ENCODE measurements at places on chromosomes 16 and 17.

GRCh38 chr17:39716879-39717536 is 13.3 kb downstream of the MIEN1 start:
- DNase-seq, result no peak

GRCh38 chr16:2162676-2163118 is 7.1 kb downstream of the TRAF7 start:
- DNase-seq, result no peak

DNA sequence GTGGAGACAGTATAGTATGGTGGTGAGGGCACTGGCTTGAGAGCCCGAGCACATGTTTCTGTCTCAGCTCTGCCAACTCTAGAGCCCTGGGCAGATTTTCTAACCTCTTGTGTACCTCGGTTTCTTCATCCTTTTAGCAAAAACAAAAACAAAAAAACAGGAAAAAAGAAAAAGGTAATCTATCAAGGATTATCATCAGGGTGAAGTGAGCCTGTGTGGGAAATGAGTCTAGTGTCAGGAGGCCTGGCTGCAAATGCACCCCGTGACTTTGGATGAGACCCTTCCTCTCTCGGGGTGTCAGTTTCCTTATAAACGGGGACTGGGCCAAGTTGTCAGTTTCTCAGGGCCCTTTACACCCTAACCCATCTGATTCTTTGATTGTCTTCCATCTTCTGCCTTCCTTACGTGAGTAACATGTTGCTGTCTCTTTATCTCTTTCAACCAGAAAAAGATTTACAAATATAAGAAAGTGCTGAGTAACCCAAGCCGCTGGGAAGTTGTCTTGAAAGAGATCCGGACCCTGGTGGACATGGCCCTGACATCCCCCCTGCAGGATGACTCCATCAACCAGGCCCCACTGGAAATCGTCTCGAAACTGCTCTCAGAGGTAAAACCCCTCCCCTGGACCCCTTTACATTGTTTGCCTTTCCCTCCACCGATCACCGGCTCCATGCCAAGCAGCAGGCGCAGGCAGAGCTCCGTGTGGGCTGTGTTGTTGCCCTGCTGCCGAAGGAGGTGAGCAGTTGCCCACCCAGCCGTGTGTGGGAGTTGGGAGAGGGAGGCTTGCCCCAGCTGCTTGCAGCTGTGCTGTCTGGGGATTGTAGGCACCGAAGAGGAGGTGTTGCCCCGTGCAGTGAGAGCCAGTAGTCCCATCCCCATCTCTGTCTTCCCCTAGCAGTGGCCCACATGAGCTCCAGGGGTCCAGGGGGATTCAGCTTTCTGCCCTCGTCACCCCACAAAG is 127.1 kb upstream of the PLCG2 start:
- DNase-seq, result no peak

- DNase-seq, result no peak
Observed at GRCh38 chr17:73600103-73600871, 44.0 kb downstream of the SDK2 start.

- no peak for DNase-seq
Observed at GRCh38 chr17:59238906-59239305, 18.6 kb downstream of the GDPD1 start.

DNA sequence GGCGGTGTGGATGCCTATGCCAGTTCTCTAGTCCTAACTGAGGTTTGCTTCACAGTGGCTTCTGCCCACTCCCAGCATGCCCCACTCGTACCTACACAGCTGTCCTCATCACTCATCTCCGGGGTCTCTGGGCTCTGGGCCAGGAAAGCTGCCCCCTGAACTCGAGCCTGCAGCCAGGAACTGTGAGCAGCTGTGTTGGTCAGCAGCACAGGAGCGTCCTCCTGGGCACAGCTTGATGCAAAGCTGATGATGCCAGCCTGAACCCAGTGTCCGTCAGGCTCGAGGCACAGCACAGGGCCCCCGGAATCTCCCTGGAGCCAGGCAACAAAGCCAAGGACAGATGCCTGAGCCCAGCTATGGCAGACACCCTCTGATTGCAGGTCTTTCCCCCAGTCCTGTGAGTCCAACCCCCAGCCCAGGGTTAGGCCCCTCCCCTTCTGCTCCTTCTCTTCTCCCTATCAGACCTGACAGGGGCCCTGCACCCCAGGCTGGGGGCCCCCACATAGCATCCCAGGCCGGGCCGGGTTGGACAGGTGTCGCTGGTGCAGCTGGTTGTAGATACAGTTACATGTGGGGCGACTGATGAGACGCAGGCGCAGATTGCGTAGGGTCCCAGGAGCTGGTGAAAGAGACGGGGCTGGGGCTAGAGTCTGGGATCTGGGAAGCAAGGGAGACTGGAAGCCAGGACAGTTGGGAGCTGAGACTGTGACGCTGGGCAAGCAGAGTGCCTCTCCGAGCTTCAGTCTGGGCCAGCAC is 2.7 kb downstream of the PRSS53 start:
- no peak for DNase-seq

GRCh38 chr17:69796078-69796477 is 278.9 kb upstream of the KCNJ16 start:
- DNase-seq, result no peak

DNA sequence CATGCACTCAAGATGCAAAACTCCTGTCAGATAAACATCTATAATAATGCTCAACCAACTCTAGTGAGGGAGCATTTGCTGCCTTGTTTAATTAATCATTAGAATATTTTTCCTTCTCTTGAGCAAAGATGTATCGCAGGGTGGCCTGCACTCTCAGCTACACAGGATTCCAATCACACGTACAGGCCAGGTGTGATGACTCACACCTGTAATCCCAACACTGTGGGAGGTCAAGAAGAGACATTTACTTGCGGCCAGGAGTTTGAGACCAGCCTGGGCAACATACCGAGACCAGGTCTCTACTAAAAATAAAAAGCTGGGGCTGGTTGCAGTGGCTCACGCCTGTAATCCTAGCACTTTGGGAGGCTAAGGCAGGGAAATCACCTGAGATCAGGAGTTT is 49.1 kb downstream of the ARHGAP17 start:
- DNase-seq, result no peak

DNA sequence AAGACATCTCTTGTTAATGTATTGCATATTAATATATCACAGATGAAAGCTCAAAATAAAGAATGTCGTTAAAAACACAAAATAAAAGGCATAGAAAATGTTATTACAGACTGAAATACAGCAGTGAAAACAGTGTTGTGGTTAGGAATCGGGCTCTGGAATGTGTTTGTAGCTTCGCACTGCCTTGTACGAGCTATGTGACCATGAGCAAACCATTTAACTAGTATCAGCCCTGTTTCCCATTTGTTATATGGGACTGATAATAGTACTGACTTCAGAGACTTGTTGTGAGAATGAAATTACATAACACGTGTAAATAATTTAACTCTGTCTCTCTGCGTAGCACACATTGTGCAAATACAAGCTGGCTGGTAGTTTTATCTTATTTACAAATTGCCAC is 648 bp upstream of the RBFOX1 start:
- DNase-seq, result no peak

DNA sequence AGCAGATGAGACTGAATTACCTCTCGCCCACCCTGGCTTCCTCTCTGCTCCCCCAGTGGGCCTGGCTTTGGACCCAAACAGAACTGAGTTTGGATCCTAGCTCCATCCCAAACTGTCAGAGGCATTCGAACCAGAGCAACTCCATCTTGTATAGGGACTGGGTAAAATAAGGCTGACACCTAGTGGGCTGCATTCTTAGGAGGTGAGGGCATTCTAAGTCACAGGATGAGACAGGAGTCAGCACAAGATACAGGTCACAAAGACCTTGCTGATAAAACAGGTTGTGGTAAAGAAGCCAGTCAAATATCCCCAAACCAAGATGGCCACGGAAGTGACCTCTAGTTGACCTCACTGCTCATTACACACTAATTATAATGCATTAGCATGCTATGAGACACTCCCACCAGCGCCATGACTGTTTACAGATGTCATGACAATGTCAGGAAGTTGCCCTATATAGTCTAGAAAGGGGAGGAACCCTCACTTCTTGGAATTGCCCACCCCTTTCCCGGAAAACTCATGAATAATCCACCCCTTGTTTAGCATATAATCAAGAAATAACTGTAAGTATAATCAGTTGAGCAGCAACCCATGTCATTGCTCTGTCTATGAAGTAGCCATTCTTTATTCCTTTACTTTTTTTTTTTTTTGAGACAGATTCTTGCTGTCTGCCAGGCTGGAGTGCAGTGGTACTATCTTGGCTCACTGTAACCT is 44.4 kb downstream of the LYRM1 start:
- no peak for DNase-seq

DNA sequence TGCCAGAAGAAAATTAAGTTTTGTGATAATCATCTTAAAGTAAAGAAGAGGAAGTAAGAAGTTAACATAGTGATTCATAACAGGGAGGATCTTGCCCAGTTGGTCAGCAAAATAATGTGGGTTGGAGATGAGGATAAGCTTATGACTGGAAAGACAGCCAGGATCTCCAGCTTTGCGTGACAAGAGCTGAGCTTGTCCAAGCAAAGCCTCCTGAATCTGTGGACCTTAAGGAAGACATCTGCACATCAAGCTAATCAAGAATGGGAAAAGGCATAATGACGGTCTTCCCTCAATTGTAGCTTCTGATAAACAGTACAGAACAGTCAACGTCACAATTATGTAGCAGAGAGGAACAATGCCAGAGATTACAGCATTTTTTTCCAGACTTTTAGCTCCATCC is 744.7 kb upstream of the GOT2 start:
- no peak for DNase-seq

DNA sequence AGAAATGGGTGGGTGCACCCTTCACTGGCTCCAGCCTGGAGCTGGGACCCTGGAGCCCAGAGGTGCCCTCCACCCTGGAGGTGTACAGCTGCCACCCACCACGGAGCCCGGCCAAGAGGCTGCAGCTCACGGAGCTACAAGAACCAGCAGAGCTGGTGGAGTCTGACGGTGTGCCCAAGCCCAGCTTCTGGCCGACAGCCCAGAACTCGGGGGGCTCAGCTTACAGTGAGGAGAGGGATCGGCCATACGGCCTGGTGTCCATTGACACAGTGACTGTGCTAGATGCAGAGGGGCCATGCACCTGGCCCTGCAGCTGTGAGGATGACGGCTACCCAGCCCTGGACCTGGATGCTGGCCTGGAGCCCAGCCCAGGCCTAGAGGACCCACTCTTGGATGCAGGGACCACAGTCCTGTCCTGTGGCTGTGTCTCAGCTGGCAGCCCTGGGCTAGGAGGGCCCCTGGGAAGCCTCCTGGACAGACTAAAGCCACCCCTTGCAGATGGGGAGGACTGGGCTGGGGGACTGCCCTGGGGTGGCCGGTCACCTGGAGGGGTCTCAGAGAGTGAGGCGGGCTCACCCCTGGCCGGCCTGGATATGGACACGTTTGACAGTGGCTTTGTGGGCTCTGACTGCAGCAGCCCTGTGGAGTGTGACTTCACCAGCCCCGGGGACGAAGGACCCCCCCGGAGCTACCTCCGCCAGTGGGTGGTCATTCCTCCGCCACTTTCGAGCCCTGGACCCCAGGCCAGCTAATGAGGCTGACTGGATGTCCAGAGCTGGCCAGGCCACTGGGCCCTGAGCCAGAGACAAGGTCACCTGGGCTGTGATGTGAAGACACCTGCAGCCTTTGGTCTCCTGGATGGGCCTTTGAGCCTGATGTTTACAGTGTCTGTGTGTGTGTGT is 46.8 kb downstream of the IL21R start:
- no peak for DNase-seq

DNA sequence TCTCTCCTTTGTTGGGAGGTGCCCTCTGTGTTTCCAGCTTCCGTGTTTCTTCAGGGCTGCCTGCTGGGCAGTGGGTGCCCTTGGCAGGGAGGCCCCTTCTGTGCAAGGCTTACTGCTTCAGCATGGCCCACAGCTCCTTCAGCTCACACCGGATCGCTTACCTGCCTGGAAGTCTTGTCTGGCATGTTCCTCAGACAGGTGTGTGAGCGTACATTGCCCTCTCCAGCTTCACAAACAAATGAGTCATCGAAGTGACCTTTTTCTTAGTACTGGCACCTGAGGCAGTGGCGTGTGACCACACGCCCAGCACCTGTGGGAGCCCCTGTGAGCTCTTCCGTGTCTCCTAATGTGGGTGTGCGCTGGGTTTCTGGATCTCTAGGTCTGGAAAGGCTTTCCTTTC is 3.5 kb downstream of the RAB40C start:
- DNase-seq, result no peak

GRCh38 chr16:66403531-66404145 is 23.5 kb upstream of the BEAN1 start:
- DNase-seq, result no peak

GRCh38 chr17:35129154-35129972 is 7.9 kb downstream of the FNDC8 start:
- DNase-seq, result no peak

DNA sequence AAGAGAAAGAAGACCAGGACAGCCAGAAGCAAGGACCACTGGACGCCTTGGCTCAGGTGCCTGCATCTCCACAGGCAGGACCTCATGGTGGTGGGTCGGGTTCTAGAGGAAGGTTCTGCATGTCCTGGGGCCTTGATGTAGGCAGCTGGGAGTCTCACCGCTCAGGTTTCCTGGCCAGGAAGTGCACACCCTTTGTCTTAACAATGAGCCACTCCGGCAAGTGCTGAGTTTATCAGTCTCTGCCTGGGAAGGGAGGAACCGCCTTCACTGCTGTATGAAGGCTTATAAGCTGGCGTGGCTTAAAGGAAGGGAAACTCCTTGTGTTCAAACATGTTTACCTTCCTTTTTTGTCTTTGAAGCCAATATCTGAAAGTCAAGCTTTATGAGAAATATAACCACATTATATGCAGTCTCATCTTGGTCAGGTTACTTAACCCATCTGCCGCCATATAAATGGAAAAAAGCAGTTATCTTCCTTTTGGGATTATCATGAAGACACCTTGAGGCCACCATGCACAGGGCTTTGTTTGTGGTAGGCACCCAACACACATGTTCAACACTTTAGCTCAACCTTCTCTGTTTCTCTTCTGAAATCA is at the start of gene ST6GALNAC1:
TSS of gene ST6GALNAC1 (minus strand) at position 205 of the 596 bp plus-strand sequence. CDS start at position 86, 119 bp downstream.
- DNase-seq, result no peak

DNA sequence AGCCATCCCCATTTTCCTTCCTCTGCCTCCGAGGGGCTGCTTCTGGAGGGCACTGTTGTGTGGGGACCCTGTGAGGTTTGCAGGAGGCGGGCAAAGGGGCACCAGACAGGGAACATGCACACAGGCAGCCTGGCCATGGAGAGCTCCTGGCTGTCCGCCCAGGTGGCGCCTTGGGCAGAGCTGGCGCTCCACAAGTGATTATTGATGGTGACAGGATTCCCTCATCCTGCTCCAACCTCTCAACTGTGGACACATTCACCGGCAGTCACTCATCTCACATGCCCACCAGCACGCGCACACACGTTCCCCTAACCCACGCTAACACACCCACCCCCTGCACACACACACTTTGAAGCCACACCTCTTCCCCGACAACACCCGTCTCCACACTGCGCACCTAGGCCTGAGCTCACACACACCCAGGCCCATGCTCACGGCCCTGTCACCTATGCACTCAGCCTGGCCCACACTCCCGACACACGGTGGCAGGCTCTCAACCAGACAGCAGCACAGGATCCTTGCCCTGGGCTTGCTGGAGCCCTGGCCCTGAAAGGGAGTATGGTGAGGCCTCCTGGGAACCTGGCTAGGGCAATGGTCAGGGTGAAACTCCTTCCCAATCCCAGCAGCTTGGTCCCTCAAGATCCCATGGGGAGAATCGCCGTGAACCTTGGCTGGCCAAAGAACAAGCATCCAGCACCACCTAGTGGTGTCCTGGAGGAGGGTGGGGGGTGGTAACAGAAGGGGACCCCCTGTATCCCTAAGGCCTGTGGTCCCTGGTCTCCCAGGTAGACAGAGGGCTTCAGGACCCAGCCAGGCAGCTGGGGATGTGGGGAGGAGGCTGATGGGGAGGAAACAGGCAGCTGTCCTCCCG is 3.6 kb downstream of the PNMT start:
- no peak for DNase-seq
